Pulmonary artery endothelial cell (primary cell): ENCODE measurements at places on chromosomes 4 and X. TPM values are rescaled to one million over a fixed set of nuclear protein-coding genes. Genes with fewer than 3 reads are reported as not detected.

Gene GPR143
- 2.3 and 3.1 TPM in 2 replicates for total RNA-seq

GRCh38 chr4:2685541-2685940 lies 70.6 kb downstream of the TNIP2 start:
- DNase-seq: no peak

Gene MTMR8
- 0.63 and 1.2 TPM in 2 replicates for total RNA-seq

Gene KCND1
- total RNA-seq: 0.13 and 0.32 TPM in 2 replicates

DNA sequence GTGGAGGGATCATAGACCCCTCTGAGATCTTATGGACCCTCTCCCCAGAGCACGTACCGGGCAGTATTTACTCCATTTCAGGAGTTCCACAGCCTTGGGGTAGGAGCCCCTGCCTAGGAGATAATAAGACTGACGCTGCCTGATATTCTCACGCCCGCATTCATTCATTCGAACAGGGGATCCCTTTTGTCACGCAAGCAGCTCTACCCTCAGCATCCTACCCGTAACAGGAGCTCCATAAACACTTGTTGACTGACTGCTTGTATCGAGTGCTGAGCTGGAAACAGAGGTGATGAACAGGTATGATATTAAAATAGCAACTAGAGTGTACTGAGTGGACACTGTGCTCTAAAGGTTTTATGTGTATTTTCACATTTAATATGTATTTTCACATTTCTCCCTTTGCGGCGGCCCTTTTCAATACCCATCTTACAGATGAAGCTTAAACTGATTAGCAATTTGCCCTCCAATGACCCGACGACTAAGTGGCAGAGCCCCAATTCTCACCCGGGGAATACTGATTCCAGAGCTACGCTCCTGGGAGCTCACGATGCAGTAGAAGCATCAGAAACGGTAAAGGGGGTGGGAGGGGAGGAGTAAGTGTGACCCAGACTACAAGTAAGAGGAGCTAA lies 888 bp downstream of the RAB28 start:
- DNase-seq: no peak

DNA sequence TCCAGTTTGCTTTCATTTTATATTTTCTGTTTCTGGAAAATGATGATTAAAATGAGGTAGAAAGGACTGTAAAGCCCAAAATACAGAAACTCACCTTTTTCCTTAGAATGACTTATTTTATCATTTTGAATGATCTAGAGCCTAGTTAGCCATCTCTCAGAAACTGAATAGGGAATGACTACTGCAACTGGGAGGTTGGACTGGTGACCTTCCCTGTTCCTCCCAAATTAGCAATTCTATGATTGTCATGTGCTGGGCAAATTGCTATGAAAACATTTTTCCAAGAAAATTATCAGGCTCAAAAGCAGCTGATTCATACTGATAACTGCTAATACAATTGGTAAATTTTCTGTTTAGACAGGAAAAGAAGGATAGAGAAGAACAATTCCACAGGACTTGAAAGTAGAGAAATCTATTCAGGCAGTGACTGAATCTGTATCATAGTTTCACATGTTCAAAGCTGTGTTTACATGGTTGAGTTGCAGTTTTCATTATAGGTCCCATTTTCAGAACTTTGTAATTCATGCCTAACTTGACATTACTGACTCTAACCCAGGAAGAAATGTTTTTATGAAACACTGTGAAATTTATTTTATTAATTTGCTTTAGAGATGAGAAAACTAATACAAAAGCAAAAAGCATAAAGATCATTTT lies 43.4 kb upstream of the SEC24B start:
- no peak for DNase-seq

Gene ODAPH
- not detected in 2 replicates for total RNA-seq

Gene SLC34A2
- total RNA-seq: not detected in 2 replicates

- no peak for DNase-seq
Measured at GRCh38 chr4:40848940-40849339, 99.2 kb downstream of the NSUN7 start.

- no peak for DNase-seq
Measured at GRCh38 chr4:139603576-139604410, 47.8 kb upstream of the SETD7 start.

DNA sequence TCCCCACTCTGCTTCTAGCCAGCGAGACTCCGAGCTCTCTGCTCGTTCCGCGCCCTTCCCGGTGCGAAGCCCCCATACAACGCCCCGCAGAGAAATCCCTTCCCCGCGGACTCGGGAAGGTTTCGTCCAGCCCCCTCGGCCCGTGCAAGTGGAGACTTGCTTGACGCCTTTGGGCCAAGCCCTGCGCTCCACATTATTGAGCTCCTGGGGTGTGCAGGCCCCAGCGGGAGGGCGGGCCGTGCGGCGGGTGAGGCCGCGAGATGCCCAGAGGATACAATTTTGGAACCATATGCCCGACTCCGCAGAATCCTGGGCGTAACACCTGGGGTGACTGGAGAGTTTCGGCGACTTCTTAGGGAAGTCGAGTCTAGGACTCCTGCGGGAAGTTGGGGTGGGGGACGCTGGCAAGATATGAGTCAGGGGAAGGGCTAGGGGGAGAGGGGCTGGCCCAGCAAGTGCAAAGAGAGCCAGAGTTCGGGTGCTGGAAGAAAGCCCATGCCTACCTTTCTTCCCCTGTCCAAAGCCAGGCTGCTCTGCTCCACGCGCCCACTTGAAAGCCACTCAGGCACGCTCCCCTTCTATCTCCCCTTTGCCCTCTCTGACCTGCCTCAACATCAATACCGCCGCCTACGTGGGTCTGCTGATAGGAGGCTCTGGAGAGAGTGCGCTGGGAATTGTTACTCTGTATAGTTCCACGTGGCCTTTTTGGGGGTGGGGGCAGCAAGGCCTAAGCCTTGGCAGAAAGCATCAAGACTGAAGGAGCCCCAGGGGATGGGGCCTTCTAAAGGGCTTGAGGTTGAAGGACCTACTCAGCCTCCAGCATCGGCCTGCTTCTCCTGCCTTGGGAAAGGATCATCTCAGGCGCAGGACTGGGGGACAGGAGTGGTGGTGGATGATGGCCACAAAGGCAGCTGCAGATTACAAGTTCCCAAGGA lies 1.2 kb upstream of the ELF4 start:
- DNase-seq: no peak

DNA sequence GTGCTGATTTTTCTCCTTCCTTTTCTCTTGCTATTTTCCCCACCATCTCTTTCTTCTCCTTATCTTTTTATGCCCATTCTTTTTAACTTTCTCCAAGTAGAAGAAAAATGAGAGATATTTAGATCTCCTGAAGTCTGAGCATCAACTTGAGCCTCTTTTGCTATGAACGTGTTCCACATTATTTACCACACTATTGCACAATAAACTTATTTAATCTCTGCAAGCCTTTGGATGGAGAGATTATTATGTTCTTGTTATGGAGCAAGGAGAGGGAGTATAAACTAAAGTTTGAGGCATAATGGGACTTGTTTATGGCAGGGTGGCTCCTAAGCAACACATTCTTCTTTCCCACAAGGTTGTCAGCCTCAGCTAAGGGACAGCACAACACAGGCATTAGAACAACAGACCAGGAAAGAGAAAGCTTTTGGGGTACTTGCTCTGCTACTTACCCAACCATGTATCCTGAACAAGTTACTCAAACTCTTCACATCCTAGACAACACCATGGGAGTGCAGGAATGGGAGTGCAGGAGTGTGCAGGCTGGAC lies 365.5 kb upstream of the BOD1L1 start:
- DNase-seq: no peak

Gene MAGEB10
- not detected in 2 replicates for total RNA-seq

Gene NRK
- 1.6 and 2.5 TPM in 2 replicates for total RNA-seq

Gene TMPRSS11F
- total RNA-seq: not detected in 2 replicates

DNA sequence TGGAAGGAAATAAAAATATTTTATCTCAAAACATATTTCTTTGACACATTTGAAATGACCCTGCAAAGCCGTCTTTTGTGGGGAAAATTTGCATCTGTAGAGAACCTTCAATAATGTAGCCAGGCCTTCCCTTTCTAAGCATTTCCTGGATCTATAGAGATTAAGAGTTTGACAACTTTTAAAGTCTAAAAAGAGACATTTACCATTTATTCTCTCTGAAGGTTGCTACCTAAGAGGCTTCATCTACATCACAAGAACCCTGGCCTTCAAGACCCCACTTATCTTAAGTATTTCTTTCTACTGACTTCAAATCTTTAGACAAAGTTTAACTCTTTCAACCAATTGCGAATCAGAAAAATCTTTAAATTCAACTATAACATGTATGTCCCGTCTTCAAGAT lies 1639.8 kb downstream of the RPA4 start:
- no peak for DNase-seq

Gene FRG2
- total RNA-seq: not detected in 2 replicates

GRCh38 chr4:110915301-110915700 lies 292.4 kb upstream of the PITX2 start:
- no peak for DNase-seq

- DNase-seq: no peak
Measured at GRCh38 chrX:17944833-17945497, 83.9 kb upstream of the RAI2 start.

DNA sequence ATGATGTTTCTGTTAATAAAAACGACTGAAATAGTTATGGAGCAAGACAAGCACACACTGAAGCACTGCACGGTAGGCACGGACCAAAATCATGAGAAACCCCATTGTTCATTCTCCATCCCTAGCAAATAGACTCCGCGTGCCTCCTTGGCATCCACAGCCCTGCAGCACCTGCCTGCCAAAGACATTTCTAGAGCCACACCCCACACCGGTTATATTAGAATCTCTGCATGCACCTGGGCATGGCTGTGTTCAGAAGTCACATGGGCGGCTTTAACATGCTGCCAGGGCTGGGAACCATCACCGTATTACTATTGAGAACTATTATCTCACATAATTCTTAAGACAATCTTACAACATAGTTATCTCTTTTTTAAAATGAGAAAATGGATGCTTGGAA lies 5.9 kb downstream of the PDLIM3 start:
- DNase-seq: no peak

Gene F8A1
- 2.0 and 2.8 TPM in 2 replicates for total RNA-seq

GRCh38 chrX:151984328-151984727 lies 9.9 kb upstream of the GABRE start:
- DNase-seq: peak; percentile 67

Gene DRD5
- not detected in 2 replicates for total RNA-seq

DNA sequence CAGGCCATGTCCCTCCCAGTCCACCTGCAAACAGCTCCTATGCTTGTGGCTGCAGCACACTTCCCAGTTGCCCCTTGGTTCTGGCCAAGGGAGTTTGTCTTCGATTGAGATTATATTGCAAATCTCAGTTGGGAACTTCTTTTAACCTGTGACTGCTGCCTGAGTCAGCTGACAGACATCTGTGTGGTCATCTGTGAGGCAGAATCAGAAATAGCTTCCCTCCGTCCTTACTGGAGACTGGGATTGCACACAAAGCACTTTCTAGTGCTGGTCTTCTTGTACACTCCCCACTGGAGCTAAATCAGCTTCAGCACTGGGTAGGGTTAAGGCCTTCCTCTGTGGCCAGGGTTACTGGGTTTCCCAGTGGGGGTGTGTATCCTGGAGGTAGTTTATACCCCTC lies 34.3 kb downstream of the ZNF330 start:
- DNase-seq: no peak

Gene ANOS1
- total RNA-seq: 0.39 and 1.2 TPM in 2 replicates

GRCh38 chr4:94801016-94801415 lies 43.3 kb downstream of the BMPR1B start:
- no peak for DNase-seq

Gene MYOZ2
- total RNA-seq: 0.20 TPM in 1 of 2 replicates, not detected in the other
